ENCODE measurements at places on chromosomes 11 and 22. TPM values are rescaled to one million over a fixed set of nuclear protein-coding genes. Genes with fewer than 3 reads are reported as not detected.

Gene HEPHL1
- not detected for total RNA-seq

Gene SAA1
- total RNA-seq: not detected

DNA sequence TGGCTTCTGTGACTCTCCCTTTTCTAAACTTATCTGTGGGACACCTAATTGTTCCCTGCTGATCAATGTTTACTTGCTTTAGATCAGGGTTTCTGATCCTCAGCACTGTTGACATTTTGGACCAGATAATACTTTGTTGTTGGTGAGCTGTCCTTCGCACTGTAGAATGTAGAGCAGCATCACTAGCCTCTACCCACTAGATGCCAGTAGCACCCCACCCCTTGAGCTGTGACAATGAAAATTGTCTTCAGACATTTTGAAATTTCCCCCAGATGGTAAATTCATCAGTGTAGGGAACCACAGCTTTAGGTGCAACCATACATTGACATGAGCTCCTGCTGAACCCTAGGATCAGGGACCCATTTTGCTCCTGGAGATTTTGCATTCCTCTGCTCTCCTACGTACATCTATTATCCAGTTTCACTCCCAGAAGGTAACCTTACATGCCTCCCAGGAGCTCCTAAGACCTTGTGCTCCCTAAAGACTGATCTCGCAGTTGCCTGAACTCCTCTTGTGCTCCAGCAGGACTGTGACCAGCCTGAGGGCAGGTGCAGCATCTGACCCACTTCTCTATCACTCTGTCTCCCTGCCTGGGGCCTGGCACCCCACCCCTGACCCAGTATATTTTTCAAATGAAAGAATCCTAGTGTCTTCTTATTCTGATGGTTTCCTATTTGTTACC is 107.8 kb downstream of the FAR1 start:
- DNase-seq: peak; percentile 42

- no peak for DNase-seq
Observed at GRCh38 chr22:34709641-34710040, 356.3 kb upstream of the ISX start.

Gene CRACR2B
- total RNA-seq: 2.1 TPM

DNA sequence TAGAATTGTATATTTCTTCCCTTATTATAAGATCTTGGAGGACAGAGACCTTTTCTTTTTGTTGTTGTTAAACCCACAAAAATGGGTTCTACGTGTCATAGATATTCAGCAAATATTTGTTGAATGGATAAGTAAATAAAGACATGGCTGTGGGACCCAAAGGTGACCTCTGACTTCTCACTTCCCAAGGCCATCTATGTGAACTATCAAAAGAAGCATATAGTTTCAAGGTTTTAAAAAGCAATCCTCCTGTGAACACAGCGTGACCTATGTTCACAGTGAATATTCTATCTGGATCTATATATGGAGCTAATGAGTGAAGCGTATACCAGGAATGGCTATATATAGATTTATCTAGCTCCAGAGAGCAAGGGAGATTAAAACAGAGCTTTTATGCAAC is 312.8 kb upstream of the C11orf87 start:
- no peak for DNase-seq

- DNase-seq: no peak
Observed at GRCh38 chr22:42067671-42068251, 2.9 kb downstream of the NAGA start.

Gene SYT8
- total RNA-seq: not detected

DNA sequence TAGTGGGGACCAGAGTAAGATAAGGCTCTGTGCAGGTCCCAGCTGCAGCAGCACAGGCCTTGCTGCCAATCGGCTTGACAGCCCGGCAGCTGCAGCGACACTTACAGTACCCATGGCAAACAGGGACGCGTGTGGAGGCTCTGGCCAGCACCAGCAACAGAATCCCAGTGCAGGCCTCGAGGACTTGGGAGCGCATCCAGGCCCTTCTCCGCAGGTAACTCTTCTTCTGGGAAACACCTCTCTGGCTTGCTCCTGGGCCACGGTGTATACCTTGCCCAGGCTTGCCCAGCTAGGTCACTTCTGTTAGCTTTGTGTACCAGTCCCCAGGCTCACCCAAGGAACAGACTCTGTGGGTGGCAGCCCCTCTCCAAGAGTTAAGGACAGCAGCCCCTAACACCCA is 126.7 kb downstream of the CTTN start:
- DNase-seq: no peak

Gene OR52E8
- not detected for total RNA-seq

- DNase-seq: no peak
Observed at GRCh38 chr22:30094804-30095203, 14.5 kb downstream of the HORMAD2 start.

DNA sequence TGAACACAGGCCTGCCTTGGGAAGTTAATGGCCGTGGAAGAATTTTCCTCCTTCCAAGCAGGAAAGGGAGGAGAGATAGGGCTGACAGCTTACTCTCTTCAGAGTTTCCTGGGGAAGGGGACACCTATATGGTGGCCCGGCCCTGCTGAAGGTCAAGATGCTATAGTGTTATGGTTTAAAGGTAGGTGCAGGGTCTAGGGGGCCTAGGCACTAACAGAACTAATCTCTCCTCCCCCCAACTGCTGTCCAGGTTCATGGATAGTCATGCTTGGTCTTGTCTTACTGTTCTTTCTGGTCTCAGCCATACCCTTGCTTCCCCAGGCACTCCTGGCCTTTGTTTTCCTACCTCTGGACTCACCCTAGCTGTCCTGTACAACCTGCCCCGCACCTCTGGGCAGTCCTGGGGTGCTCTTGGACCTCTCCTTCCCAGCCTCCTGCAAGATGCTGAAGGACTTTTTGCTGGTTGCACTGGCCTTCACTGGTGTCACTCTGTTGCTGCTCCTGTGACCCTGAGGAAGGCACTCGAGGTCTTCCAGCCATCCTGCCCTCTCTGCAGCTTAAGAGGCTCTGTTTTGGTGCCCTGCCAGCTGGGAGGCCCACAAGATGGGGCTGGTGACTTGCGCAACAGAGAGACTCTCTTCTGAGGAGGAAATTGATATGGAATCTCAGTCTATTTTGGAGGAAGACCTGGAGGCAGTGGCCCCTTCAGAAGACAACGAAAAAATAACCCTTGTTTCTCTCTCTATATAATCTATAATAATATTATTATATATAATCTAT is 17.9 kb downstream of the SEC14L3 start:
- DNase-seq: peak; percentile 71

- DNase-seq: peak; percentile 31
Observed at GRCh38 chr22:24460418-24461089, 33.2 kb downstream of the ADORA2A start.

DNA sequence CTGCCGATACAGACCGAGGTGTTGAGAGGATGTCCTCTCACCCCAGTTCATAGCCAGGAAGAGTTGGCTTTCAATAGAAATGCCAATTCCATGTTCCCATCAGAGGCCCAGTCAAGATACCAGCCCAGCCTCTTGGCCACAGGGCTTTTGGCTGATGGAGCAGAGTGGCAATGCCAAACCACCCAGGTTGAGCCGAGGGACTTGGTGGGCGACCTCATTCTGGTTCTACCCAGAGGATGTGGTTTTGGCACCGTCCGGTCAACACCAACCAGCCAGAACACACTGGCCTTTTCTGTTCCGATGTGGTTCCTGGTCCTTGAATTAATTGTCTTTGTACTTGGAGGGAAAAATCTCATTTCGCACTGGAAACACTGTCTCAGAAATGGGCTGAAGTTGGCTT is 60.5 kb downstream of the COMMD9 start:
- no peak for DNase-seq

Gene MPZL3
- total RNA-seq: 51.1 TPM

Gene GTSE1
- 41.4 TPM for total RNA-seq

Gene OLFML1
- not detected for total RNA-seq

DNA sequence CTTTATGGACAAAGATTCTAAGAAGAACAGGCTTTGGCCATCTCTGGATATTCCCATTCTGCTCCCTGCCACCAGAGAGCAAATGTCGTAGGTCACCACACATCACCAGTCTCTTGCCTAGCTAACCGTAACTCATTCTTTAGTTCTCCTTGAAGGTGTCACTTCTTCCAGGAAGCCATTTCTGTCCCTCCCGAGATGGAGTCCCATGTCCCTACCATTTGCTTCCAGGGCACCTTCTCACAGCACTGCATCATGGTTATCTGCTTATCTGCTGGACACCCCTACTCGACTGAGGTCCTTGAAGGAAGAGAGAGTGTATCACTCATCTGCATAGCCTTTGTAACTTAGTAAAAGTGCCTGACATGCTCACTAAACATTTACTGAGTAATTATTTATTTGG is 47.6 kb downstream of the FAM83F start:
- DNase-seq: no peak

- no peak for DNase-seq
Observed at GRCh38 chr22:23313791-23314567, 133.7 kb downstream of the BCR start.

DNA sequence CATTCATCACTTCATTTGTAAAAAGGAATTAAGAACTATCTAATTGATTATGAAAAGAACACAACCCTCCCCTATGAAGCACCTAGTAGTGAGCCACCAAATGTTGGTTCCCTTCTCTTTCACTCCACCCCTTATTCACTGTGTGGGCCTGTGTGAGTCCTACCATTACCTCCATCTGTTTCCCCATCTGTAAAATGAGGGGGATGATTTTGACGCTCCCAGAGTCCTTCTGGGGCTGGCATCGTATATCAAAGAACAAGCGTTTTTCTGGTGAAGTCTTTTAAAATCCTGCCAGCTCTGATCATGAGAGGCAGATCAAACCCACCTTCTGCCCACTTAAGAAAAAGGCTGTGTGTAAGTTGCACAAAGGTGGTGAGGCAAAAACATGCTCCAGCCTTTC is 96.6 kb upstream of the SEZ6L start:
- DNase-seq: no peak

Gene MEI1
- total RNA-seq: 28.4 TPM

DNA sequence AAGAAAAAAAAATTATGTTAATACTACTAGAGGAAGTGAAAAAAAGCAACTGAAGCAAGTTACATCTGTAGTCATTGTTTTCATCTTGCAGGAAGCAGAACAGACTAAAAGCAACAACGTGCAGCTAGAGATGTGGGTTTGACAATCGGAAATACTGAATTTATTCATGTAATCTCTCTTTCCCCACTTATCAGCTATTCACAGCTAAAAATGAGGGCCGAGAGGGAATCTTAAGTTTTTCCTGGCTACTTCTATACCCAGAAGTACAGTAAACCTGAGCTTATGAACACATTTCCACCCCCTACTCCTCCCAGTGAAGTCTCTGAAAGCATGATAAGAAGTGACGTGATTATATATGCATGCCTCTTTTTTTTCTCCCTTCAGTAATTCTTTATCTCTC is 116.5 kb downstream of the SPON1 start:
- no peak for DNase-seq

DNA sequence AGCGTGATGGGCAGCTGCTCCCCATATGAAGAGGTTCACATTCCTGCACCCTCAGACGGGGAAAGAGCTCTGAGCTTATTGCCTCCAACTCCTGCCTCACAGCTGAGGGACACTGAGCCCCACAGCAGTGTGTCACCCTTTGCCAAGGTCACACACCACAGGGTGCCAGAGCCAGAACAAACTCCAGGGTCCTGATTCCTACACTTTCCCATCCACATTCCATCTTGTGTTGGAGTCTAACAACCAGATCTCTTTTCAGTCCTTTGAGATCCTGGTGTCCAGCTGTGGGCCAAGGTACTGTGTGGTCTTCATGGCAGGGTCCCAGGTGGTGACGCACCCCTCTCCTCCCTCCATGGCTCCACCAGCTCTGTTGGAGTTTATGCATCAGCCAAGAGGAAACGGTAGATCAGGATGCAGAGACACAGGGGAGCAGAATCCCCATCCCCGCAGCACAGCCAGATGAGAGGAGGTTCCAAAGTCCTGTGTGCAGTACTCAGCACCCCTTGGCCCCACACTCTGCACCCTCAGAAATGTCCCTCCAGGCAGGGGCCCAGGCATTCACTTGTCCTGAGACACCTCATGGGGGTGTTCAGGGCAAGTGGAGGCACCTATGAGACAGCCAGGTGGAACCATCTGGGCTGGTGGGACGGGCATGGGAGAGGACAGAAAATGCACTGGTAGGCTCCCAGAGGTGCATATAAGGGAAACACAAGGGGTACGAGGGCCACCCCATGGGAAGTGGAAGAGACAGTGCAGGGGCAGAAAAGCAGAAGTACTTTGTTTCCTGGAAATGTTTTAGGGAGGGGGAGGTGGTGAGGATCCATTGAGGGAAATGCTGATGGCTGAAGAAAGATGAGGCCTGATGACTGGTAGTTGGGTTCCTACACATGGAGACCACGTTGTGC is 32.6 kb upstream of the GNAZ start:
- no peak for DNase-seq

Gene MFRP
- total RNA-seq: not detected

DNA sequence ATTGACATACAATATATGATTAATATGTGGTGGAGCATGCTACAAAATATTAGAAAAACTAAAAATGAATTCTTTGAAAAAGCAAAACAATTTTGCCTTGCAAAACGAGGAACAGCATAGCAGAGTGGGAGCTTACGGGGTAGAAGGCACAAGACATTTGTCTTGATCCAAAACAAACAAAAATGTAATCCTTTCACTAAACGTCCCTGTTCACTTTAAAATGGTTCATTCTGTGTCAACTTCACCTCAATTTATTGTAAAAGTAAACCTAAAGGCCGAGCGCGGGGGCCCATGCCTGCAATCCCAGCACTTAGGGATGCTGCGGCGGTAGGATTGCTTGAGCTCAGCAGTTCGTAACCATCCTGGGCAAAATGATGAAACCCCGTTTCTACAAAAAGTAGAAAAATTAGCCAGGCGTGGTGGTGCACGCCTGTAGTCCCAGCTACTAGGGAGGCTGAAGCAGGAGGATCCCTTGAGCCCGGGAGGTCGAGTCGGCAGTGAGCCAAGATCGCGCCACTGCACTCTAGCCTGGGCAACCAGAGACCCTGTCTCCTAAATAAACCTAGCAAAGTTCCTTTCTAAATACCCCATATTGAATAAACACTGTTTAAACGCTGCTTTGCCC is 2.0 kb downstream of the PRDM10 start:
- no peak for DNase-seq

- DNase-seq: peak; percentile 17
Observed at GRCh38 chr22:48098921-48099245, 1336.4 kb downstream of the TBC1D22A start.

Gene KRTAP5-10
- total RNA-seq: not detected

Gene PLA2G3
- total RNA-seq: not detected

Gene CTNND1
- 7.9 TPM for total RNA-seq

DNA sequence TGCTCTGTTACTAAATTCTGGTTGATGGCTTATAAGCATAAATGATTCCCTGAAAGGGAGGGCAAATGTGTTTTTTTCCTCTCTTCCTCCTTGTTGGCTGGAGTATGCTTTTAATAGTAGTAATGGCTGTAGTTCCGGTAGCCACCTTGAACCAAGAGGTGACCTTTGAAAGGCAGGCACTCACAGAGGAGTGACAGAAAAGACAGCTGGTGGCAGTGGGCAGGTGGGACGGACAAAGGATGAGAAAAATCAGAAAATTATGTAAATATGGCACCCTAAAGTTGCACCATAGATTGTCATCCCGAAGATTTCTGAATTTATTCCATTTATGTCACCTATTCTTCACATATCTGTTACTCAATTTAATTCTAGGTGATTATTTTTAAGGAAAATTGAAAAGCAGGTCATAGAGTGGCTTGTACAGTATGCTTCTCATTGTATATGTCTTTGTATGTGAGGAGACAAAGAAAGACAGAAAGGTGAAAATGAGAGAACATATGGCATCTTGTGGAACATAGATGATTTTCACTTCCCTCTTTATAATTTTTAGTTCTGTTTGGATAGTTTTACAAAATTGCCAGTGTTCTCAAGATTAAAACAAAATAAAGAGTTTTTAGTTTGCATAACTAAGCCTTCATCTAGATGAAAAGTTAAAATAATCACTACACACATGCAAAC is 17.0 kb downstream of the CASP12 start:
- no peak for DNase-seq
